Amygdala (tissue), 56 donors: ENCODE measurements at places on chromosomes 5 and 9.

GRCh38 chr9:128414461-128414860, 6.2 kb upstream of the CERCAM start:
- no peak for DNase-seq

DNA sequence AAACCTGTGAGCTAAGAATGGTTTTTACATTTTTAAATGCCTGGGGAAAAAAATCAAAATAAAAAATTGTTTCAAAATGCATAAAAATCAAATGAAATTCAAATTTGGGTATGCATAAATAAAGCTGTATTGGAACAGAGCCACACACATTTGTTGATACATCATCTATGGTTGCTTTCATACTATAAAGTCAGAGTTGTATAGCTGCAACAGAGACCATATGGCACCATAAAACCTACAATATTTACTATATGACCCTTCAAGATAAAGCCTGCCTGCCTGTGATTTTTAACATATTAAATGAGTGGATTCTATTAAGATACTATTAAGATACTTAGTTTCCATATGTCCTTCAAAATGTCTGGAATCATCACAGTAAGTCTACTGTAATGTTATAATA, 40.0 kb downstream of the AUH start:
- no peak for DNase-seq

DNA sequence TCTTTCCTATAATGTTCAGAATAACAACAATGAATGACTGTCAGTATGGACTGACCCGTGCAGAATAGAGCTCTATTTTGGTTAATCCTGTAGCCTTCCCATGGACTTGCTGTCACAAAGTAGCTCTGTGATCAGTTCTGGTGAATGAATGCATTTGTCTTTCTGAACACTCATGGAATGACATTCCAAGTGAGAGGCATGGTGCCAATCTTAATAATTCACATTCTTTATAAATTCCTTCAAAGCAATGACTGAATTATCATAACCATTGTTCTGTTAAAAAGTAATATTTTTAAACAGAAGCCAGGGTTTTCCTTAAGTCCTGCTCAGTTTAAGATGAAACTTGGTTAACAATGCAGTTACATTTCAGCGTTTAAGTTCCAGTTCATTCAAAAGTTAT, 360.5 kb downstream of the ICE1 start:
- DNase-seq: no peak

- DNase-seq: no peak
Observed at GRCh38 chr5:61783481-61783880, 451.4 kb downstream of the ZSWIM6 start.

DNA sequence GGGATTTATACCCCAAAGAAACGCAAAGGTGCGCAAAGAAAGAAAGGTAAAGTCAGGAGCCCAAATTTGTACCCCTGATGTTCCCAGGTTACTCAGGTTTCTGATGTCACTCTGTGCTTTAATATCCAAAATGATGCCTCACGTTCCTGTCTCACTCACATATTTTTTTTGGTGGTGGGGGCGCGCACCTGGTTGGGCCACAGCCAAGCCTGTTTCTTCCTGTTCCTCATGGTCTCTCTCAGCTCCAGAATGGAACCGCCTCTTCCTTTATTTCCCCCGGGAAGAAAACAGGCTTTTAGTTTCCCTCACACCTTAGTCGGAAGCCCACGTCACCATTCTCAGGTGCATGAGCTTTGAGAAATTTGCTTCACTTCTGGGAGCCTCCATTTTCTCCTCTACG, 118.3 kb upstream of the BOD1 start:
- DNase-seq: no peak

GRCh38 chr5:34803974-34804732, 34.8 kb upstream of the TTC23L start:
- no peak for DNase-seq

DNA sequence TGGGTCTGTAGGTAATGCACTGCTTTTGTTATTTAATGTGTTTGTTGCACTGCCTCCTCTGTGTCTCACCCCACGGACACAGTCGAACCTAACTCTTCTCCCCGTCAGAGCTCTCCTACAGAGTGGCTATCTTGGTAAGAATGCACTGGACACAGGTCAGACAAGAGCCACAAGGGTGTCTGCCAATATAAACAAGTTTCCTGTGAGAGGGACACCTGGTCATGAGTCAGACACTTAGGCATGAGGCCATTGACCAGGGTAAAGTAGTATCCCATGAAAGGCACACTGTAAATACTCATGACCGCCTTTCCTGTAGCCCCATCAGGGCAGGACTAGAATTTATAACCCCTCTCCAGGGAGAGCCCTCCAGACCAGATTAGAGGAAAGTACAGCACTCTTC, 115.5 kb downstream of the SLC12A2 start:
- DNase-seq: no peak

- DNase-seq: no peak
Observed at GRCh38 chr9:98195671-98196070, 3.2 kb upstream of the CORO2A start.

GRCh38 chr9:93891549-93892310, 63.4 kb downstream of the BARX1 start:
- DNase-seq: no peak
